Right ventricle myocardium inferior (tissue), 1 donor: ENCODE measurements at places on chromosomes 2 and 18. TPM values are rescaled to one million over a fixed set of nuclear protein-coding genes. Genes with fewer than 3 reads are reported as not detected.
A peak's percentile ranks its signal among the peaks of the same experiment; 100 is the strongest.

DNA sequence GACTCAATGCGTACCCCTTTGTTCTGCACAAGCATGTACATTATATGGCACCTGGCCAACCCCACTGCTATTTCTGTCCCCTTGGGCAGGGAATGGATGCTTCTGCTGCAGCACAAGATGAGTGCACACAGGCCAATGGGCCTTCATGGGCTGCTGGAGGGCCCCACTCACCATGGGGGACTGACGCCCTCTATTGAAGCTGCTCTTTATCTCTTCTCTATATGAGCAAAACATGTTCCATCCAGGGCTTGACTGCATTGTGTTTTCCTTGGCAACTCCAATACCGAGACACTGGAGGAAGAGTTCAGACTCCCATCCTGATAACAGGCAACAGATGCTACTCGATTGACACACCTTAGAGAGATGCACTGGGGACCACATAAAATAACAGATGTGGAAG is 251.6 kb upstream of the NCKAP5 start:
- no peak for DNase-seq

- no peak for DNase-seq
Measured at GRCh38 chr18:35716169-35716831, 134.8 kb downstream of the GALNT1 start.

DNA sequence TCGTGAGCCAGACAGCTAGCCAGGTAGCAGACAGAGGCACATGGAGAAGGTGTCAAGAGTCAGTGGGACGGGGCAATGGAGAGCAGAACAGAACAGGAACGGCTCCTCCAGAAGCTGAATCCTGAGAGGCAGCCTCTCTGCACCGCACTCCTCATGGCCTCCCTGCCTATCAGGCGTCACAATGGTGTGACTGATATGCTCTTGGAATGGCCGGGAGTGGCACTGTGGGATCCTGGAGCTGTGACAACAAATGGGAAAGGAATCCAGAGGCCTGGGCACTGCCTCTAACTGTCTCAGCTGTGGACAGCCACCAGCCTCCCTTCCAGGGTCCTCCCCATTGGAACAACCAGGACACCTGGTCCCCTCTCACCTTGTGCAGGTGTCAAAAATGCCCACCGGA is 89.1 kb upstream of the ID2 start:
- DNase-seq: no peak

DNA sequence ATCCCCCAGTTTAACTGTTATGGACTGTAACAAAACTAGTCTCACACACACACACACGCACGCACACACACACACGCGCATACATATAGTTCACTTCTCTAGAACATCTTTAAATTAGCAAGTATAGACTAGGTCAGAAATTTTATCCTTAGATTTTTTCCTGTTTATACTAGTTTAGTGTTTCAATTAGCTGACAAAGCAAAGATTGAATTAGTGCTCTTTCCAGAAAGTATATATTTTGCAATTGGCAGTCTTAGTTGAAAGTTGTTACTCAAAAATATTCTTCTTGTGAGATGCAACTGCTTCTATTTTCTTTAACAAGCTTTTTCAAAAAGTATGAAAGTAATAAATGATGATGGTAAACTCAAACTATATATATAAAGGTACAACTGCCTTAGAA is 22.5 kb downstream of the PLEKHA3 start:
- DNase-seq: no peak

- DNase-seq: no peak
Measured at GRCh38 chr2:37641582-37642171, 29.8 kb downstream of the CDC42EP3 start.

DNA sequence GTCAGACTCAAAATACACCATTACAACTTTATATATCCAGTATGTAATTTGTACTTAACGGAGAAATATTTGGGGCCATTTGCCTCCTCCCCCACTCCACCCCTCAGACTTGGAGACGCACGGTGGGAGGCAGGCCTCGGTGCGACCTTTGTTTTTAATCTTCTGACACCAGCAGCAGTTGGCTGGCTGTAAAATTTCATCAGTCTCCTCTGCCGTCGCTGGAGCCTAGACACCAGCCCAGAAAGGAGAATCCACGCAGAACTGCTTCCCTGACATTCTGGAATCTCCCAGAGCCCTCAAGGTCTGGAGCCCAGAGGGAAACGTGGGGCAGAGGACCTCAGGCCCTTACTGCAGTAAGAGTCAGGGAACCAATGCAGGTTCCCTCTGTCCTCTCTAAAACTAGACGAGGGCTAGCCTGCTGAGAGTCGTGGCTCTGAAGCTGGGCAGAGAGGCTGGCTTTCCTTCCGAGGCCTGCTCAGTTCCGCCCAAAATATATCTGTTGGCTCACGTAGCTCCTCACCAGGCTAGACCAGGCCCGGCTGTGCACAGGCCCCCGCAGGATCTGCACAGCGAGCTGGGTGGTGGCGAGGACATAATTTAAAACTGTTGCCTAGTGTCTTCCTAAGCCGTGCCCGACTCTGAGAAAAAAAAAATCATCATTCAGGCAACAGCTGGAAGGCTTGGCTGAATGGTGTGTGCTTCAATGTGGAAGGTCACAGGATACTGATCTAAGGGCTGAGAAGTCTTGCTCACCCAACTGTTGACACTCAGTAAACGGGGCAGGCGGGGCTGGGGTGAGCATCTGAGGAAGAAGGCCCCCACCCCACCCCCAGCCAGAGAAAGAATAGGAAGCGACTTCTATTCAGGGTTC is 40.4 kb downstream of the EN1 start:
- no peak for DNase-seq

DNA sequence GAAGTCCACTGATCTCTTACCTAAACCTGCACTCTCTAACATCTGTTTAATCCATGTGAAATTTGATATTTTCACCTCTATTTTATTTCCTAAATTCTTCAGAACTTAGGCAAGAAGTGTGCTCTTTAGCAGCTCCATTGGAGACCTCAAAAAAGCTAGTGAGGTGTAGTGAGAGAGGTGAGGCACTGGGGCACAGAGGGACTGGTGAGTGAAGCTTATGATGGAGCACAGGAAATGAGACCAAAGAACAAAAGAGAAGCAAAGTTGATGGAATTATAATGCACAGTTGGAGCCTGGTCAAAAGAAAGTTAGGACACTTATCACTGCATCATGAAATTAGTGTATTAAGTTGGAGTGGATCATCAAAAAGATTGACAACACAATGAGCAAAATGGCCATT is 1050.7 kb upstream of the NRXN1 start:
- DNase-seq: no peak

Gene ALPG
- not detected for total RNA-seq

DNA sequence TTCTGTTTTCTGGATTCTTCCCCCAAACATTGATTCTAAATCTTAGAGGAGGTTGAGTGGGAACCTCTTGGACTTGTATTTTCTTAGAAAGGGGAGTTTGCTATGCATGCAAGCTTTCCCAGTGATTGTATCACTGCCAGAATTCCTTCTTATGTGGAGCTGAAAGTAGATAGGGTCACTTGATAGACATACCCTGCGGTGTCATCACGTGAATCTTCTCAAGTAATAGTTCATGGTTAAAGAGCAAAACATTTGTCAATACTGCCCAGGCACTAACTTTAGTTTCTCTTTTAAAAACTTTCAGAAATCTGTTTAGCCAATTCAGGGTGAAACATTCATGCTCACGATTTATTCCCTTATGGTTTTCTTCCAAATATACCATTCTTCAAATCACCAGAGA is 6.4 kb downstream of the PMAIP1 start:
- no peak for DNase-seq

DNA sequence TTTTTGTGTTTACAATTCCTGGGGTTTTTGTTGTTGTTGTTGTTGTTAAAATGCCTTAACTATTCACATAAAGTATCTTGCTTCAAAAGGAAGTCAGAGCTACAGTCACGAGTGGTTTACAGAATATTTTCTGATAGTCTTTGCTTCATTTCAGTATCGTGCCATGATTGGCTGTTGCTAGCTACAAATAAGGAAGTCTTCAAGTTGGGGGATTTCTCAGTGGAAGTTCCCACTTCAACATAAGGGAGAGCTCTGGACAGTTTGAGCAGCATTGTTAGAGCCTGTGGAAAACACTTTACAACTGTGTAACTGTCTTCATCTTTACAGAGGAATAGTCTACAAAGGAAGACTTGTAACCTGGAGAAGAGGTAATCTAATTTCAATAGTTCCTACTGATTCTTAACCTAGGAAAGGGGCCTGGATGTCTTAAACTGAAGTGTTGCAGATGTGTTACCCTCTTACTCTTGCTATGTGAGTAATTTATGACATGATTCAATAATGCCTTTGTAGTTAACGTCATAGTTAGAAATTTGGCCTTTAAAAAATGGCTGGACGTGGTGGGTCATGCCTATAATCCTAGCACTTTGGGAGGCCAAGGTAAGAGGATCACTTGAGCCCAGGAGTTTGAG is 23.4 kb upstream of the TANK start:
- DNase-seq: no peak

- peak; percentile 56 for DNase-seq
Measured at GRCh38 chr2:120605231-120605935, 130.3 kb upstream of the GLI2 start.

DNA sequence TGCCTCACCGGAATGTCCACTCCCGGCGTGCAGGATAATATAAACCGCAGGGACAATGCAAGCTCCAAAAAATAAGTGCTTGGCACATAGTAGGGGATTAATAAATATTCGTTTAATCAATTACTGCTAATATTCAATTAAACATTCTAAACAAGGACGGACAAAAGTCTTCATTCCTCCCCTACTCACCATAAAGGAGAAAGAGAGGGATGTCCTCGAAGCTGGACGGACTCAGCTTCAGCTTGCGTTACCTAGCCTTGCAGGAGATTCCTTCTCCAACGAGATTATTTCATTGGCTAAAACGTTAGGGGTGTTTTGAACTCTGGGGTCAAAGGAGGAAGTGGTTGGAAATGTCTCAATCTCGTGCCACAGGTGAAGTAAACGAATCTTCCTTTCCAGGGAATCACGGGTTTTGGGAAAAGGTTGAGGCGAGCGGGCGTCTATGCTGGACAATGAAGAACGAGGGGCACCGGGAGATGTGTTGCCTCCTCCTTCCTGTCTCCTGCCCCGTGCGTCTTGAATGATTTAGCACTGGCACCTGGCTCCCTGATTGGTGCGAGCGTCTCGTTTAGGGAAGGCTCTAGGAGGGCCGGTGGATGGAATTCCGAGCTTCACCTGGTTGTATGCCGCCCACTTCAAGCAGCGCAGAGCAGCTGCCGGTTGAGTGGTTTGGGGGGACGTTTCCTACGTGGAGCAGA is 2.0 kb upstream of the GAD1 start:
- no peak for DNase-seq

- DNase-seq: no peak
Measured at GRCh38 chr2:27946530-27947060, 56.1 kb downstream of the BABAM2 start.

DNA sequence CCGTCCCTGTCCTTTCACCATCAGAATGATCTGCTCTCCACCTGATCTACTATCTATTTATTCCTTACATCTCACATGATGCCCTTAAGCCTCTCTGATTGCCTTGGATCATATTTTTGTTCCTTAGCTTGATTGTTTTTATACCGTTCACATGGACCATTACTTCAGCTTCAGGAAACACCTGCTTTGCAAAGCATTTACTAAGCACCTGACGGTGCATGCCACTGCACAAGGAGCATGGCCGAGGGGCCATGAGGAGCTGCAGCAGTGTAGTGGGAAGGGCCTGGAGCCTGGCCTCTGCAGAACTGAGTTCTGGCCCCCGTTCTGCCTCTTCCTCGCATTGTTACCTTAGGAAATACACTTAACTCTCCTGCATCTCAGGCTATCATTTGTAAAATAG is 124.1 kb upstream of the NDUFV2 start:
- no peak for DNase-seq

Gene CXCR2
- total RNA-seq: 1.5 TPM

Gene SNTG2
- total RNA-seq: 2.4 TPM

GRCh38 chr2:208163489-208163888 is at the start of gene CRYGA:
Gene CRYGA (minus strand): TSS chr2:208163589. CDS start chr2:208163556, 33 bp downstream.
- DNase-seq: no peak

GRCh38 chr2:166234112-166234846 is 106.5 kb upstream of the SCN1A start:
- DNase-seq: no peak

DNA sequence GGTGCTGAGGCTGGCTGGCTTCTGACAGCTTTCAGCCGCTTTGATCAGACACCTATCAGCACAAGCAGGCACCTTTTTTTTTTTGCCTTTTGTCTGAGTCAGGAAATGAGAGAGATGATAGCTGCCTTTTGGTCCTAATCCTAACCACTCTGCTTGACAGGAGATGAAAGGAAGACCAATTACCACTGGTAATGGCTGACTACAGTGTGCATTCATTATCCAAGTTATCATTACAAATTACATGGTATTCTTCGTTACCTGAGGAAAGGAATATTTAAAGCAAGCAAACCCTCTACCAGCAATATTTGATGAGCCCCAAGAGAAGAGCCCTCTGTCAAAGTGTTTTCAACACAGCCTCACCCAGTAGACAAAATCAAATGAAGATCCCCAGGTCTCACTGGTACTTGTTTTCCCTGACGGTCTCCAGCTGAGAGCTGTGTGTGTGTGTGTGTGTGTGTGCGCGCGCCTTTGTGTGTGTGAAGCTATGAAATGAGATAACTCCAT is 925.7 kb downstream of the DCDC2C start:
- no peak for DNase-seq

GRCh38 chr2:216319771-216320170 is 52.5 kb downstream of the MARCHF4 start:
- DNase-seq: no peak

GRCh38 chr2:200615247-200615646 is 29.4 kb downstream of the AOX1 start:
- no peak for DNase-seq

DNA sequence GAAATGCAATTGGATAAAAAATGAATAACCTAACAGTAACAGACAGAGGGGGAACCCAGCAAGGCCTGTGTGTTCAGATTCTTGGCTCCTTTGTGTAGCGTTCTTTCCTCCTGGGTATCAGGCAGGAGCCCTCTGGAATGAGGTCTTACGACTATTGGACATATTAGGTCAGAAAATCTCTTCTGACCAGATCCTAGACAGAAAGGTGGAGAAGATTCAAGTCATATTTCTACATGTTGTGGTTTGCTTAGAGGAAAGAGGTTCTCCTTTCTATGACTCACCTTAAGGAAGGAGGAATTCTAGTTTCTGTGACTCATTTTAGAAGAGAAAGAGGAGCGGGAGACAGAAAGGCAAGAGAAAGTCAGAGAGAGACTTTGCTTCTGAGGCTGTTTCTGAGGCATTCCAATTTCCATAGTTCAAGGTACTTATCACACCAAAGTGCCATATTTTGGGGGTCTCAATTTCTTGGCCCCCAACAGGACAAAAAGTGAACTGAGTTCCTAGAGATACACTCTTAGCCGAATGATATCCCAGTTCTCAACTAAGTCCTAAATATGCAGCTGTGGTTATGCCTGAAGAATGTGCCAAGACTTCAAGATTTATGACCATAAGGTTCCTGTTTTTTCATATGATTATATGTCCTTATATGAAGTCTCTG is 618.6 kb downstream of the ZEB2 start:
- DNase-seq: no peak

- no peak for DNase-seq
Measured at GRCh38 chr2:238802957-238803356, 44.9 kb upstream of the TWIST2 start.
